ENCODE measurements at places on chromosomes 3 and 15.

GRCh38 chr15:49380912-49381311 is 42.1 kb upstream of the FGF7 start:
- DNase-seq = no peak

GRCh38 chr15:39898317-39898716 is 21.7 kb downstream of the GPR176 start:
- no peak for DNase-seq

- DNase-seq = no peak
These were observed 16.1 kb downstream of the DNAJA4 start for GRCh38 chr15:78280319-78281072.

DNA sequence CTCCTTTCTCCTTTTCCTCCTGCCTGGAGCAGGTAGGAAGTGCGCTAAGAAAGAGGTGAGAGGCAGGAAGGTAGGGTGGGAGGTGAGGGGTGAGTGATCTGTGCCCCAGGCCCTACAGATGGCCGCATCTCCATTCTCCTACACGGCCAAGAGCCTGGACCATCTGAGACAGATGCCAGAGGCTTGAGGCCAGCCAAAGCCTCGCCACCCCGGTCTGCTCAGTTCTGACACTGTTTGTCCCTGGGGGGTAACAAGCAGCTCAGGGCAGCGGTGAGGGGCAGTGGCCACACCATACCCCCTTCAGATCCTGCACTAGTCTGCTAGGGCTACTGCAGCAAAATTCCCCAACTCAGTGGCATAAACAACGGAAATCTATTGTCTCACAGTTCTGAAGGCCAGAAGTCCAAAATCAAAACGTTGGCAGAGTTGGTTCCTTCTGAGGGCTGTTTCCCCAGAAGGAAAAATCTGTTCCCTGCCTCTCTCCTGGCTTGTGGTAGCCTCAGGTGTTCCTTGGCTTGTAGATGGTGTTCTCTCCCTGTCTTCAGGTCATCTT is 28.4 kb downstream of the ADCY5 start:
- DNase-seq = no peak

- DNase-seq = no peak
These were observed 171.9 kb downstream of the SYNPR start for GRCh38 chr3:63450023-63450422.

DNA sequence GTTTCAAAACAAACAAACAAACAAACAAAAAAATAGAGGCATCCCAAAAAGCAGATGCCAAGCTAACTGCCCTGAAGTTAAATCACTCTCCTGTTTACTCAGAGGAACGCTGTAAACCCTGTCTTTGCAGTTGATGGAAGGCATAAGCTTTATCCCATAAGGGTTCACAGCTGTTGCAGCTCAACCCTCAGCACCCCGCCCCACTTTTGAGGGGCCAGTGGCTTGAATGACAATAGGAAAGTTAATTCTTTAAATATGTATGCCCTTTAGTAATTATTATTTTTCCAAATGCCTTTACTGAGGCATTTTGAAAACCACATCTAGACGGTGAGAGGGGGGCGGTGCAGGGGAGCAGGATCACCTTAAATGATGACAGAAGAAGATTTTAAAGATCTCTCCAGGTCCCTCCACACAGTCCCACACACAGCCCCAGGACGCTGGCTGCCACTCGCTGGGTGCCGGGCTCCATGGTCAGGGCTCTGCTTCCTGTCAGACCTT is 272.1 kb downstream of the FAM43A start:
- no peak for DNase-seq

DNA sequence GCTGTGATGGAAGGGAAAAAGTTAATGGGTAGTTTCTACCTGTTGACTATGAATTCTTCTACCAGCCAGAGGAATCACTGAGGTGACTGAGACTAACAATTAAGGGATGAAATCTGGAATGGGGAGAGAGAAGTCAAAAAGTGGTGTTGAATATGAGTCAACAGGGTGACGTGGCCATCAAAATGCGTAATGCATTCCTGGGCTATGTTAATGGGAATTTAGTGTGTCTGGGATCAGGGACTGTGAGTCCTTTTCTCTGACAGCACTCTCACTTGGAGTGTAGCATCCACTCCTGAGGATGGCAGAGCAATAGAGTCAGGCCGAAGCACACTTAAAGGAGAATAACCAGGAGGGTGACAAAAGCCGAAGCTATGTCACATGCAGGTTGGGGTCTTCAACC is 60.4 kb downstream of the MESD start:
- no peak for DNase-seq

DNA sequence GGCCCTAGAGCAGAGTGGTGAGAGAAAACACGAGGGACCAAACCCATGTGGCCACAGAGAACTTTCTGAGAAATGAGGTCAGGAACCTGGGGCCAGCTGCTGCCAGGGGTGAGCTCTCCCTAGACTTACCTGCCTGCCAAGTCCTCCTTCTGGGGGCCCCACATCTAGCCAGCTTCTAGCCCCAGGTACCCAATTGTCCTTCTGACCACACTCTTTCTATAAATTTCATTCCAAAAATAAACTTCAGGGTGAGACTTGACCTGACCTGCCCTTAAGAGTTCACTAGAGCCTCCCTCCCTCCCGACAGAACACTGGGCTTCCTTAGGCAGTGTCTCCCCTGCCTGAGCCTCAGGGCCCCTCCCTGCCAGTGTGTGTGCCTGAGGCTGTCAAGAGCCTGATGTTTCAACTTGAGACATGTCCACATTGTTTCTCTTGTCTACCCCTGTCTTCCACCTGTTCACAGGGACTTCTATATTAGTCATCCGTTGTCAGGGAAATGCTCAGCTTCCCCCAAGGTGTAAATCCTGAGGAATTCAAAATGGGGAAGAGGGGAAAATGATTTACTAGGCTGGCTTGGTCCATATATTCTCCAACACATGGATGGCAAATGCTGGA is 312.8 kb upstream of the TLE3 start:
- DNase-seq = no peak

DNA sequence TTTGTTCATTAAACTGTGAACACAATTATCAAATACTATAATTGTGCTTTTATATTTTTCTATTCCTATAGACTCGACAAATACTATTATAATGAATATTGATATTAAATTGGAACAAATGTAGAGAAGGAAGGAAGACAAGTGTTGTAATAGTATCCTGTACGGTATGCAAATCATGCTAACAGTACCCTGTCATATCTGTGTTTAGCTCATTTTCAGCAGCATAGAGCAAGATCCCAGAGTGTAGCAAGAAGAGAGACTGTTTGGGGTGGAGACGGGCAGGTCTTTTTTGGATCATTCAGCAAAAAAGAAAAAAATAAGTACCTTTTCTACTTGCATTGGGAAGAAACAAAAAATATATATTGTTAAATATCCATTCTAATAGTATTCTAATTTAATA is 224.1 kb downstream of the TPRG1 start:
- no peak for DNase-seq

DNA sequence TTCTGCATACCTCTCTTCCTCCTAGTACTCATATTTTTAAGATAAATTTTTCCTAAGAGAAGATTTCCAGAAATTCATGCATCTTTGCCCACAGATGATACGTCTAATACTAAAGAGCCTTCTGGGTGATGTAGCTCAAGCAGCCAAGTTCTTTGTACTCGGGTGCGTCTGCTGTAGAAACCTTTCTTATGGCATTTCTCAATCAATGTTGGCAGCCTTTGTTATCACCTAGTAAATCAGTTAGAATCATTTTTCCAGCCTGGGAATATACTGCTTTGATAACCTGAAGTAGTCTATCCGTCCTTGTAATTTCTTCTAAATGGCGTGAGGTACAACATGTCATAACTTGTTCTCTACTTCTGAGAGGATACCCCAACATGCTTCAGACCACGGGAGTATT is 104.5 kb downstream of the GOLIM4 start:
- DNase-seq = no peak

- DNase-seq = no peak
These were observed 2.3 kb downstream of the OCA2 start for GRCh38 chr15:28096670-28097431.

GRCh38 chr3:107651782-107652181 is 129.0 kb downstream of the BBX start:
- DNase-seq = no peak

DNA sequence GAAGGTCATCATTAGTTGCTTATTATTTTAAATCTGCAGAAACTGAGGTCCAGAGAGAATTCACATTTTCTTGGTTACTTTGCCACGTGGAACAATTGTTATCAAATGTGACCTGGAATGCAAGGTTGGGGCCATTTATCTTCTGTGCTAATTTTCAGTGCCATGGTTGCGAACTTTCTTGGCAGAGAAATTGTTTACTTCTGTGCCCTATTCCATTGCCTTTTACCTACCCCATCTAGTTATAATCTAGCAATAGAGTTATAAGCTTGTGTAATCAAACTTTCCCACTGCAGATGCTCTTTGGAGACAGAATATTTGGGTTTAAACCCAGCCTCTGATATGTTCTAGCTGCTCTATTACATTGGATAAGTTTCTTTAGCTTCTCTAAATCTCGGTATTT is 242.9 kb downstream of the LPP start:
- no peak for DNase-seq

DNA sequence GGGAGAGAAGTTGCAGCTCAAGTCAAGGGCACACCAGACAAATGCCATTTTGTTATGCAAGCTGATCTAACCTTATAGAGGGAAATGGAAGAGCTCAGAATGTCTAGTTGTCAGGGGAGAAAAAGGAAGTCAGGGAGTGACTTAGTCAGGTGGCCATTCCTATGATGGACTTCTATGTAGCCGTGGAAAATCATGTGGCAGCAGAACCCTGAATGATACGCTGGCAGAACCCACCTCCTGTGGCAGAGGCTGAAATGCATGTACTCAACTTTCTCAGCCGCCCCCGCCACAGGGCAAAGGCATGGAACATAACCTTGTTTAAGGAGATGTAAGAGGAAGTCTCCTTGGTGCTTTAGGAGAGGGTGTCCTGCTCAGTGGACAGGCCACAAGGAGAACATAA is 37.7 kb upstream of the PARL start:
- no peak for DNase-seq

DNA sequence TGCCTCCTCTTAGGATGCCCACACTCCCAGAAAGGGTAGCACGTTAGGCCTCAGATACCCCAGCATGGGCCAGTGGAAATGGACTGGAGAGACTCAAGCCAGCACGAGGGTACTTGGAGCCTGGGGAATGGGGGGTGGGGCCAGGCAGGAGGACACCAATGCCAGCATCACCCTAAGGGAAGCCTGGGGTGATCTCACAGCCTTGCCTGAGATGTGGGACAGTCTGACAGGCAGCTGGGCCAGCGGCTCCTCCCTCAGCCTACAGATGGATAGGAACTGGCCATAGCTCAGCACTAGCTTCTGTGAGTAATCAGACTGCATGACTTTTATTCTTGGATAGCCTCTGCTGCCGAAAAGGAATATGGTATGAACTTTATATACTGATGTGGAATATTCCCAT is 59.6 kb upstream of the MRPS22 start:
- no peak for DNase-seq

DNA sequence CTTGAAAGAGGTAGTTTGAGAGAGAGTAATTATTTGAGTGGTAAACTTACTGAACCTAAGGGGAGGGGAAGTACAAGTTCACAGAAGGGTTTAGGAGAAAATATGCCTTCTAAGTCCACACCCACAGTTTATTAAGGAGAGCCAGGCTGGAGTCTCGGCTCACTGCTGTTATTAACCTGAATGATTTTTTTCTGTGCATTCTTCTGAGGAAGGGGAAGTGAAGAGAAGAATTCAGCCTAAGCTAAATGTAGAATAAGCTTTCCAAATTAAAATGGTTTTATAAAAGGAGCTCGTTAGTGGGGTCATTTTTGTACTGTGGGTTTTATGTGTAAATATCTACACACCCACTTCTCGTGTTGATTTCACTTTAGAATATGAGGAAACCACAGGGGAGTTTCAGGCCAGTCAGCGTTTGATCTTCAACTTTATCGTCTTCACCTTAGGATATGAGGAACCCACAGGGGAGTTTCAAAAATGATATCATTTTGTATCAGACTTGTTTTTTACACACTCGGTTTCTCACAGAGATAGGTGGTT is 1.5 kb downstream of the WHAMM start:
- DNase-seq = peak; percentile 34

DNA sequence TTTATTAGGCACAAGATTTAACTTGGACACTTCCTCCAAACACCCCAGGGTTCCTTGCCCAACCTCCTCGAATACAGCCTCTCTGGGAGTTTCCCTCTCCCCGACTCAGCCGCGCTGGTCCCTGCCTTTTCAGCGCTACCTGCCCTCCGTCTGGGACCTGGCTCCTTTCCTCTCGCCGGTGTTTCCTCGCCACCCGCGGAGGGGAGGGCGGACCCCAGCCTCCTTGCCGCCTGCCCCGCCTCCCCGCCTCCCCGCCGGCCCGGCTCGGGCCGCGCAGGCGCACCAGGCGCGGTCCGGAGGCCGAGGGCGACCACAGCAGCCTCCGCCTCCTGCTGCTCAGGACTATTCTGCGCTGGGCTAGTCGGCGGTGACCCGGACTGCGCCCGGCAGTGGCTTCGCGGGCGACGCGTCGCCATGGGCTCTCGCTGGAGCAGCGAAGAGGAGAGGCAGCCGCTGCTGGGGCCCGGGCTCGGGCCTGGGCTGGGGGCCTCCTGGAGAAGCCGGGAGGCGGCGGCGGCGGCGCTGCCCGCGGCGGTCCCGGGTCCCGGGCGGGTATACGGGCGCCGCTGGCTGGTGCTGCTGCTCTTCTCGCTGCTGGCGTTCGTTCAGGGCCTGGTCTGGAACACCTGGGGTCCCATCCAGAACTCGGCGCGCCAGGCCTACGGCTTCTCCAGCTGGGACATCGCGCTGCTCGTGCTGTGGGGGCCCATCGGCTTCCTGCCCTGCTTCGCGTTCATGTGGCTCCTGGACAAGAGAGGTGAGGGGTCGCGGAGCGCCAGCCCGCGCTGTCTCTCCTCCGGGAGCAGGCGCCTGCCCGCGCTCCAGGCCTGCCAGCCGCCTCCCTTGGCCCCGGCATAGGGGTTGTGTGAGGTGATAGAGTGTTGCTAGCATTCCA is at the start of gene SLC49A4:
SLC49A4 (plus strand) TSS at position 291 of the 895 bp plus-strand sequence; CDS start at position 415, 124 bp downstream.
- peak; percentile 68 for DNase-seq

DNA sequence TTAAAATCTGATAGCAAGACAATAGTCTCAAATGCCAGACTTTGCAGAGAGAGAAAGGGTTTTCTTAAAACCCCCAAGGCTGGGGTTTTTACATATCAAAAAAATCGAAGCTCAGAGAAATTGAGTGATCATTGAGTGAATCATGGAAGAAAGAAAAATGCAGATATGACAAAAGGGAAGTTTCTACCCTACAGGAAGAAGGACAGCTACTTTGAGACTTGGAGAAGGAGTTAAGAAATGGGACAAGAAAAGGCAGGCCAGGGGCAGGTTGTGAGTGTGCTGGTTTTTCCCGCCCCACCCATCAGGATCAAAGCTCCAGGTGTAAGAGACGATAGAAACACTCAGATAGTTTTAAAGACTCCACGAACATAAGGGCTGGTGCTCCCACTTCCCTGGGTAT is 18.6 kb downstream of the TMEM158 start:
- DNase-seq = no peak

GRCh38 chr3:105359098-105359762 is 7.5 kb upstream of the ALCAM start:
- DNase-seq = no peak

- DNase-seq = no peak
These were observed 359.7 kb upstream of the ROPN1 start for GRCh38 chr3:124351430-124352148.

- no peak for DNase-seq
These were observed 2.2 kb downstream of the AADAC start for GRCh38 chr3:151816091-151816604.

- DNase-seq = no peak
These were observed 77.2 kb upstream of the AGBL1 start for GRCh38 chr15:86002444-86002843.

Measured in activated CD8-positive, alpha-beta memory T cell treated with anti-CD3 and anti-CD28 coated beads, Interleukin-2, amount 50 U/mL, for 4 hours (primary cell).